ENCODE measurements at places on chromosomes 4 and X.
A peak's percentile ranks its signal among the peaks of the same experiment; 100 is the strongest.

GRCh38 chrX:129622757-129623301 is 31.9 kb downstream of the APLN start:
- no peak for DNase-seq

GRCh38 chrX:23815376-23815775 is 32.4 kb downstream of the SAT1 start:
- DNase-seq: no peak

DNA sequence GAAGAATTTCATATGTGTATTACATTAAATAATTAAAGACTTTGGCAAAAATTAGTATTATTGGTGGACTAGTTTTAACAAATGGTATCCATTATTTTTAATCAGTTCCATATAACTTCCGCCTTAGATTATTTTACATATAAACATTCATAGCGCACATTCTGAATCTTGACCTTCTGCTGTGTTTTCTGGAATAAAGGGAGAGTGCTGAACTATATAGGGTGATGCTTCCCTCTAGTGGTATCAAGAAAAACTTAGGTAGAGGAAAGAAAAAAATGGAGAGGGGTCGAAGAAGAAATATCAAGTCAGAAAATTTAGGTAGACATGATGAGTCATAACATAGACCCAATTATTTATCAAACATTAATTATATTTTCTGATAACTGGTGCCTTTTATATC is 155.6 kb upstream of the PACRGL start:
- DNase-seq: peak; percentile 27

- no peak for DNase-seq
These were observed 131.5 kb downstream of the GABRA2 start for GRCh38 chr4:46258431-46258830.

- DNase-seq: peak; percentile 3
These were observed 63.5 kb downstream of the GPC3 start for GRCh38 chrX:133921764-133922389.

DNA sequence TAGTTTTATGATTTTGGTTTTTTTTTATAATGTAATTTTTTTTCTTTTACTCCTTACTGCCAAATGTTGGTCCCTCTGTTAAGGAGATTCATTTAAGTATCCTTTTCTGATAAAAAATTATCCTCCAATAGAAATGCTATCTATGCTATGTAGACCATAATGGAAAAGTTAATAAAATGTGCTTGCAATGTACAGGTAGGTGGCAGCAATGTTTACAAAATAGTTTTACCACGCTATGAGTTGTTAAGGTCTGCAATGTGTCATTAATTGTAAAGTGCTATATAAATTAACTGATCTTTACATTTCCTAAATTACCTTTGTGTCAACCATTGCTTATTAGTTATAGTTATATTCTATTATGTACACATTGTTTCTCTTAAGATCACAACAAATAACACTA is 3.8 kb upstream of the CENPC start:
- peak; percentile 2 for DNase-seq

GRCh38 chrX:38612281-38612680 is 50.9 kb downstream of the TSPAN7 start:
- DNase-seq: no peak

DNA sequence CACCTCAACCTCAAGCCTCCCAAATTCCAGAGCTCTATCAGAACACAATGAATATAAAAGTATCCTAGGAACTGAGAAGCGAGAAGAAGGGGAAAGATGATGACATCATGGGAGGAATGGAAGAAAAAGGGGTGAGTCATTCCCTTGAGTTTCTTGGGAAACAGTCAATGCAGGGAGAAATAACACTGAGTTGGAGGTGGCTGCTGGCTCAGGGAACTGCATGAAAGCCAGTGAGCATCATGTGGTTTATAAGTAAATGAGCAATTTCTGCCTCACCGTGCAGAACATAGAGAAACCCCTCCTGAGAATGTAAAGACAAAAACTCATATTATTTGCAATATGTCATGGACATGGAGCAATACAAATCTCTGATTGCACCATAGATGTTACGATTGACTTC is 73.3 kb downstream of the SHOX start:
- DNase-seq: peak; percentile 85

- DNase-seq: no peak
These were observed 44.7 kb downstream of the MAGEB17 start for GRCh38 chrX:16212024-16212423.

DNA sequence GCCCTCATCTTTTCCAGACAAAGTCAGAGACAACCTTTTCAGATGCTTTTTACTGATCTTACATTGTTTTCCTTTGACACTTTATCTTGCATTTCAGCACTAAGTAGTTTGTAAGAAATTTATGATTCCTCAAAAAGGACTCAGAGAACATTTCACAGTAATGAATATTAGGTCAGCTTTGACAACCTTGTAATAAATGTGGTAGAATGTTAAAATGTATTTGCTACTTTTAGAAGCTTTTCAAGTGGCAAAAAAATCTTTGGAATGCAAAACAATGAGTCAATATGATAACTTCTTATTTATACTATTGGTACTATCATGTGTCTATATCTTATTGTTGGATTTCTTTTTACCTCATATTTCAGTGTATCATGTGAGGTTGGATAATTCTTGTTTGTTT is 146.2 kb upstream of the FAT4 start:
- peak; percentile 11 for DNase-seq

- no peak for DNase-seq
These were observed 64.0 kb upstream of the GPRIN3 start for GRCh38 chr4:89371614-89372013.

- DNase-seq: no peak
These were observed 107.6 kb upstream of the PACRGL start for GRCh38 chr4:20592663-20593062.
